ENCODE measurements at places on chromosomes 2 and 18.
A peak's percentile ranks its signal among the peaks of the same experiment; 100 is the strongest.

GRCh38 chr2:220147161-220148038 is 520.0 kb downstream of the SLC4A3 start:
- no peak overlapping the region for H3K27ac ChIP-seq
- peaks cover 8% of the 10 kb centered on the region for H3K4me1 ChIP-seq
- H3K36me3 ChIP-seq: no peaks in the 10 kb centered on the region
- H3K4me3 ChIP-seq: no peak overlapping the region
- no peak for DNase-seq
- no peaks in the 10 kb centered on the region for H3K27me3 ChIP-seq

DNA sequence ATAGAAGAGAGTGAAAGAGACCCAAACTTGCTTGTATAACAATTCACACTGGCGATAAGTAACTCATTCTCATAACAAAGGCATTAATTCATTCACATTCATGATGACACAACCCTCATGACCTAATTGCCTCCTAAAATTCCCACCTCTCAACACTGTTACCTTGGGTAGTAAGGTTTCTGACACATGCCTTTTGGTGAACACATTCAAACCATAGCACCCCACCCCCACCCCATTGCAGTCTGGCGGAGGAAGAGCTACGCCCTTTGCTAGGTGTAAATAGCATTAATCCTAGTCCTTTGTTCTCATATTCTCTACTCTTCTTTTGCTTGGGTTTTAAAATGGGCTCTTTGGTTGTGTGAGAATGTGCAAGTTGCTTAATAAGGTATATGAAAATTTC is 361.5 kb downstream of the DSEL start:
- no peak for DNase-seq
- H3K27ac ChIP-seq: no peak overlapping the region
- H3K4me1 ChIP-seq: no peaks in the 10 kb centered on the region

GRCh38 chr2:20223407-20224163 is 1.3 kb downstream of the SDC1 start:
- H3K27me3 ChIP-seq: no peaks in the 10 kb centered on the region
- no peaks in the 10 kb centered on the region for H3K4me1 ChIP-seq
- H3K36me3 ChIP-seq: no peaks in the 10 kb centered on the region
- no peak overlapping the region for H3K27ac ChIP-seq
- peak overlapping the region; percentile 81 for H3K4me3 ChIP-seq

GRCh38 chr2:231526341-231527090 is 3.7 kb downstream of the NMUR1 start:
- no peak overlapping the region for H3K4me3 ChIP-seq
- H3K27me3 ChIP-seq: no peaks in the 10 kb centered on the region
- no peaks in the 10 kb centered on the region for H3K4me1 ChIP-seq
- H3K36me3 ChIP-seq: no peaks in the 10 kb centered on the region
- no peak for DNase-seq
